ENCODE measurements at places on chromosomes 1 and 21. TPM values are rescaled to one million over a fixed set of nuclear protein-coding genes. Genes with fewer than 3 reads are reported as not detected.

DNA sequence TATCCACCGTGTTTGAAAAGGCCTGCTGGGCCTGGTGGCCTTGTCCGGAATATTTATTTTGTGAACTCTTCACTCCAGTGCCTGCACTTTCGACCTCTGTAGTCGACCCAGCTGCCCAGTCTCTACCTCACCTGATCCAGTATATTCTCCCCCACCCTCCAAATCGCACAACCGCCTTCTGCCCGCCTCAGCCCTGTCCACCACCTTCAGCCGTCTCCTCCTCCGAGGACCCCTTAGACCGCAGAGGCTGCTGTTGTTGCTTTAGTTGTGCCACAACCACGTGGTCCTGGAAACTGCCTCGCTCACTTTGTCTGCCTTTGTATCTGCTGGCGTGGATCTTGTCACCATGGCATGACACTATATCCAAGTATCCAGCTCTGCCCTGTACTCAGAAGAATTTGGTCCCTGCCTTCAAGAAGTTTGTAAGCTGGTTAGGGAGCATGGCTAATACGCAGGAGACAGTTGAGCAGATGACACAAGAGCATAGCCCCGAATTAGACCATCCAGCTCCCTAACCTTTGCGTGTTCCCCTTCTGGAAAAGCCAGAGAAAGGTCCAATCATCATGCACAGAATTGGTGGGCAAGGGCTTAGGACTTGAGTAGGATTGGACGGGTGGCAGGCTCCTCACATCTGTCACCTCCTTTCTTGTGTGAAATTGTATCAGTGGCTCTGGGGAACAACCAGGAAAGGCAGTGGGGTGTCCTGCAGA is 1.5 kb downstream of the PHGDH start:
- peaks cover 5% of the 10 kb centered on the region for H3K27me3 ChIP-seq
- H3K4me1 ChIP-seq = peaks cover 4% of the 10 kb centered on the region
- no peak overlapping the region for H3K27ac ChIP-seq
- no peaks in the 10 kb centered on the region for H3K36me3 ChIP-seq
- H3K4me3 ChIP-seq = no peak overlapping the region

The GJA4 gene
- polyA plus RNA-seq = not detected

- no peaks in the 10 kb centered on the region for H3K36me3 ChIP-seq
- H3K27me3 ChIP-seq = no peaks in the 10 kb centered on the region
- no peak overlapping the region for H3K4me3 ChIP-seq
Measured at GRCh38 chr1:175277783-175278733, 85.5 kb upstream of the KIAA0040 start.

DNA sequence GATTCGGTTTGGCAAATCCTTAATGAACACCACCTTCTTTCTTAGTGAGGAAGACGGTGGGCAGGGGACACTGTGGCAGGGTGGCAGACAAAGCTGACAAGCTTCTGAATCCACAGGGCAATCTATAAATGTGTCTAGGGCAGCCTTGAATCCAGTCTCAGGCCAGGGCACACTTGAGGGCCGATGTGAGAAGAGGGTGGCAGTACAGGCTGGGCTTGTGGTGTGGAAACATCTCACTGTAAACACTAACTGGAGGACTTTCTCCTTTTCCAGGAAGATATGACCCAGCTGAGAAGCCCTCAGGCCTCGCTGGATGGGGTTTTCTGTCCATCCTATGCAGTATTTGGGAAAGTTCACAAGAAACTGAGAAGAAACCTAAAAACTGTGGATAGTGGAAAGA is 46.5 kb downstream of the PKP1 start:
- no peaks in the 10 kb centered on the region for H3K27me3 ChIP-seq
- no peaks in the 10 kb centered on the region for H3K4me1 ChIP-seq
- H3K4me3 ChIP-seq = no peak overlapping the region
- H3K27ac ChIP-seq = no peak overlapping the region
- no peak for DNase-seq

The FBXO28 gene
- 11.3 TPM for polyA plus RNA-seq

The SLC6A9 gene
- not detected for polyA plus RNA-seq

GRCh38 chr1:5980314-5981008 is 11.8 kb downstream of the NPHP4 start:
- DNase-seq = no peak
- H3K36me3 ChIP-seq = no peaks in the 10 kb centered on the region
- H3K4me1 ChIP-seq = peaks cover 8% of the 10 kb centered on the region
